Skeletal muscle cell (primary cell): ENCODE measurements at places on chromosomes 3 and 15.

GRCh38 chr3:38585791-38586420 is 63.6 kb downstream of the SCN5A start:
- no peak for DNase-seq

DNA sequence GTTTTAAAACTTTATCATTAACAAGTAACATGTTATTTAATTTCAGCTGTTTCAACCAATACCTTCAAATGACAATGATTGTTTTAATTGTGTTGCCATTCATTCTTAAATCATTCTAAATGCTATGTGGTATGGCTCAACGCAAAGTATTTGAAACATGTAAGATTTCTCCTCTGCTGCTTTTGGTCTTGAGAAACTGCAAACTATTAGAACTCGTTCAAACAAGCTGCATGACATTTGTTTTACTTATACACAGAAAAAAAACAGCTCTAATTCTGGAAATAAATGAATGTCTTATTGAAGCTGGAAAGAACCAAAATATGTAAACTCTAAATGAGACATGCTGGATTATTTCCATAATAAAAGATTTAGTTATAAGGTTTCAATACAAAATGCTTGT is 29.3 kb downstream of the FBN1 start:
- no peak for DNase-seq

- DNase-seq, result peak; percentile 54
These were observed 1.9 kb downstream of the PCOLCE2 start for GRCh38 chr3:142886940-142887339.

GRCh38 chr3:196918968-196919367 is 23.4 kb downstream of the NCBP2 start:
- DNase-seq, result no peak

GRCh38 chr15:77989296-77990143 is 88.0 kb downstream of the TBC1D2B start:
- no peak for DNase-seq

DNA sequence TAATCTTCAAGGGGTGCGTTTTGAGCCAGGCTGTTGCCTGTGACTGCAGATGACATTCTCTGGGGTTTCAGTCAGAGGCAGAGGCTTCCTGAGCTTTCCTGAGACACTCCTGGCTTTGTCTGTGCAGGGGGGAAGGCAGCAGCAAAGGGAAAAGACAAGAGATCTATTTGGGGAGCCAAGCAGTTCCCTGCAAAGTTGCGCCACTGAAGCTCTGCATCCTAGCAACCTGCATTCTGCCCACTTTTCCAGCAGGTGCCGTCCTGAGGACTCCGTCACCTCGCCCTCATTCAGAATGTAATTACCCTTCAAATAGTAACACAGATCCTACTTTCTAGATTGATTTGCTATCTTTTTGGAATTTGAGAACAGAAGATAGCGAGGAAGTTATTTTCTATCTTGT is 1.9 kb upstream of the TMEM158 start:
- DNase-seq, result no peak

- no peak for DNase-seq
These were observed 28.3 kb downstream of the LRIG1 start for GRCh38 chr3:66472313-66473134.

DNA sequence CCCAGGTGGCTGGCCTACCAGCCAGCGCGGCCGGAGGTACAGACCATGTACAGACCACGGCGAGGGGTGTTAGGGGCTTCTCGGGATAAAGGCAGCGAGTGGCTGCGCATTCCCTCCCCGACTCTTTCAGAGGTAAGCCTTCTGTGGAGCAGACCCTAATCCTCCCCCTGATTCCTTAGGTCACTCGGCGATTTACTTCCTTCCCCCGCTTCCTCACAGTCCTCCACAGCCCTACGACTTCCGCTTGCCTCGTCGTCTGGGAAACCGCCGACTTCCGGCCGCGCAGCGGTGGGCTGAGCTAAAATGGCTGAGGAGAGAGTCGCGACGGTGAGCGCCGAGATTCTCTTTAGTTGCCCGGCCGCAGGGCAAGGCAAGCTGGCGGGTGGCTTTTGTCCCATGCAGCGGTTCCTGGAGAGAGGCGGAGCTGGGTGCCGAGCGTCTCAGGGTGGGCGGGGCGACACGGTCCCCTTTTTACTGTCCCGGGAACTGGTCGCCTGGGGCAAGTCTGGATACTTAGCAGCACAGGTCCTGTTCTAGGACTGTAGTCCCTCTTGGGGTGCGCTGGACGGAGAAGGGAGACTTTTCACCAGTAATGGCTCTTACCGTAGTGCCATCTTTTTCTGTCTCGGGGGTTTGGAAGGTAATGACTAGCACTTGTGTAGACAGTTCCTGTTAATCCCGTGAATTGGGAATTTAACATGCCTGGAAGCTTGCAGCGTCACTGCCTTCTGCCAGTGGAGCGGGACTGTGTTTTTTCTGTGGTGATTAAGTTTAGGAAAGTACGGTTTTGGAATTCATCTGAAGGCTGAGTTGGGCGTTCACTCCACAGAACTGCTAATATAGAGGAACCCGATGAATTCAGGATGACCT is at the start of the genes BBS4 and HIGD2B:
Gene BBS4, plus strand, starts transcription at position 283 of the 870 bp plus-strand sequence. Its CDS starts 21 bp downstream, at position 304.
Gene HIGD2B, minus strand, starts transcription at position 258 of the 870 bp plus-strand sequence. CDS start 9,808 bp downstream, outside the sequence.
- peak; percentile 38 for DNase-seq

DNA sequence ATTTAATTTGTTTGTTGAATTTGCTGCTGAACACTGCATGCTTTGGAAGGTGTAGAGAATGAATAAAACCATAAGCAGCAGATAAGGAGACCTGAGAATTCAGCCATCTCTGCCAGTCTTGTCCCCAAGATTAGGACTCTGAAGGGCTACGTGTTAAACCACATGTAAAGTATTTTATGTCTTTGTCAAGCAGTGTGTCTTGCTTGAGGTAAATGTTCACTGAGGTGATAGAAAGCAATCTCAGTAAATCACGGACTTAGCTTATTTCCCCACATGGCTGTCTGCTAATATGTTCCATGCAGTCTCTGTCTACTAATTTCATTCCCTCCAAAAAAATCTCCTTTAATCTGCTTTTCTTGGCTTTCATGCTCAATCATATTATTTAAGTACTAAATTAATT is 467.1 kb downstream of the RAP2B start:
- DNase-seq, result no peak

- DNase-seq, result no peak
These were observed 17.6 kb upstream of the CYP11A1 start for GRCh38 chr15:74384881-74385643.

GRCh38 chr15:25052191-25052999 is 97.6 kb downstream of the SNRPN start:
- no peak for DNase-seq

GRCh38 chr3:59286791-59287531 is 237.1 kb upstream of the CFAP20DC start:
- DNase-seq, result no peak

DNA sequence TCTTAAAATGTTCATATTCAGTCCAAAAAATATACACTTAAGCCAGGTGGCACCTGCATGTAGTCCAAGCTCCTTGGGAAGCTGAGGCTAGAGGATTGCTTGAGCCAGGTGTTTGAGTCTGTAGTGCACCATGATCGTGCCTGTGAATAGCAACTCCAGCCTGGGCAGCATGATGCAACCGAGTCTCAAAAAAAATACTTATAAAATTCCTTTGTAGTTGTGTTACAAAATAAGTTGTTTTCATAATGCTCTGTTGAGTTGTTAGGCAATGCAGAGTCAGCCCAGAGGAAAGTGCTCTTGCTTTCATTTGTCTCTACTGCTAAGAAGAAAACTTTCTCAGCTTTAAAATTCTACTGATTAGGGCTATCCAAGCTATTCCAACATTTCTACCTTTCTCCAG is 442.8 kb upstream of the ARRDC4 start:
- DNase-seq, result no peak

DNA sequence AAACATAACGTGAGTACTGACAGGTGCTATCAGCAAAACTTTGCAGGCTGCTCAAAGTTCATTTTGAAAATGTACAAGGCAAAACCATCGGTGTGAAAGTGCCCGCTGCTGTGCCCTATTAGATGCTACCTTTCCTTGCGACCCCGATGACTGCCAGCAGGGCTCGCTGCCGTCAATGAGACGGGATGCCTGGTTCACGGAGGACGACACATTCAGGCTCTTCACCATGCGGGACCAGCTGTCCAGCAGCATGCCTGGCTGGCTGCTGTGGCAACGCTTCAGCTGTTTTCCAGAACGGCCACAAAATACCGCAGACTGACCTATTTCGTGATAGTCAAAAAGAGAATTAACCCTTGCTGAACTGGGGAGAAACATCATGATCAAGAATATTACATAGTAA is 92.7 kb upstream of the OCA2 start:
- DNase-seq, result peak; percentile 38

DNA sequence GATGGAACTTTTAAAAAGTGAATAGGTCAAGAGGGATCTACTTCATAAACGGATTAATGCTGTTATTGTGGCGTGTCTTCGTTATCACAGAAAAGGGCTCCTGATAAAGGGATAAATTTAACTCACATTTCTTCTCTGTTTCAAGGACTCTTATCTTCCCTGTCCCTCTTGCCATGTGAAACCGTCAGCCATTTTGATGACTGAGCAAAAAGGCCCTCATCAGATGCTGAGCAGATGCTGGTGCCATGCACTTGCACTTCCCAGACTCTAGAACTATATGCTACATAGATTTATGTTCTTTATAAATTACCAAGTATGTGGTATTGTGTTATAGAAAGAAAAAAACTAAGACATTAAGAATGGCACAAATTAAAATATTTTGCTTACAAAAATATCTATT is 1011.8 kb upstream of the GBE1 start:
- DNase-seq, result no peak

DNA sequence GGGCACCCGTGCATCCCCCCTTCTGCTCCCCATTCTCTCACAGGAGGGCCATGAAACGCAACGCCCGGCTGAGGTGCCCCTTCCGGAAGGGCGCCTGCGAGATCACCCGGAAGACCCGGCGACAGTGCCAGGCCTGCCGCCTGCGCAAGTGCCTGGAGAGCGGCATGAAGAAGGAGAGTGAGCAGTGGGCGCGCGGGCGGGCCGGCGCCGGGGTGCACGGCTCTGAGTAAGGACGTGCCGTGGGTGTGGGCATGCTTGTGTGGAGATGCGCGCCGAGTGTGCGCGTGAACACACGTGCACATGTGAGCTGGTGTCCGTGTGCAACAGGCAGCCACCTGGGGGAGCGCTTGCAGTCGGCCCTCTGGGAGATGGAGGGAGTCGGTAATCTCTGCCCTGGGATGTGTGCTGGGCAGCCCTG is 28.1 kb downstream of the NR1I2 start:
- no peak for DNase-seq

DNA sequence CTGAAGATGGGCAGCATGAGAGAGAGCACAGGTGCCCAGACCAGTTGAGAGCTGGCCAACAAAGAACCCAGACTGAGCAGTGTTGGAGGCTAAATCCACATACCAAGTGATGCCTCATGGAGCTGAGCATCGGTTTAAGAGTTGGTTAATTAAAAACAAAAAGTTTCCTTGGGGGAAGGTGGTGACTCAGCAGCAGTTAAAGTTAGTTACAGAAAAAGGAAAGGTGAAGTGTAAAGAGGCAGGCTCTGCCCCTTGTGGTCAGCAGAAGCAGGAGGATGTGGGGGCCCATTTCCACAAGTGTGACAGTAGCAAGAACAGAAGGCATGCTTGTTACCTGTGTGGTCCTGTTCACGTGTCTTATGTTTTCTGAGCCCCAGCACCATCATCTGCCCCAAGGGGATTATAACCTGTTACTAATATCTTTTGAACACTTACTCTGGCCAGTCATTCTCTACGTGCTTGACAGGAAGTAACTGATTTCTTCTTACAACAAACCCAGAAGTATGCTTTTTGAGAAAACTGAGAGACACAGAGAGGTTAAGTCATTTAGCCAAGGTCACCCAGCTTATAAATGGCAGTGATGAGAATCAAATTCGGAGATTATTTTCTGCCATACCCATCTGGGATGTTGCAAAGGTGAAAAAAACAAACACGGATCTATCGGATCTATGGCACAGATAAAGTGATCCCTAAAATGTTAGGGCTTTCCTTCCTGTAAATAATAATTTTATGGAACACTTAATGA is 91.0 kb downstream of the EPHB1 start:
- DNase-seq, result peak; percentile 3

GRCh38 chr3:124635169-124635539 is 95.1 kb upstream of the UMPS start:
- no peak for DNase-seq

GRCh38 chr3:17412950-17413530 is 329.4 kb downstream of the TBC1D5 start:
- DNase-seq, result peak; percentile 16
